Mononuclear cell (primary cell): ENCODE measurements at places on chromosomes 5 and 9. TPM values are rescaled to one million over a fixed set of nuclear protein-coding genes. Genes with fewer than 3 reads are reported as not detected.

The CDKN2B gene
- 0.63 TPM for total RNA-seq

The UBE2R2 gene
- 21.2 TPM for total RNA-seq

The CDKN2A gene
- 1.2 TPM for total RNA-seq

The TARS1 gene
- total RNA-seq = 43.7 TPM

The MAN1B1 gene
- total RNA-seq = 30.3 TPM

The FOXI1 gene
- total RNA-seq = 0.10 TPM

The SPINK5 gene
- not detected for total RNA-seq

The DUSP1 gene
- total RNA-seq = 3,538 TPM

The ACOT12 gene
- 0.31 TPM for total RNA-seq

The ZFP37 gene
- total RNA-seq = 0.42 TPM

The RABGAP1 gene
- total RNA-seq = 33.8 TPM

The PALM2AKAP2 gene
- total RNA-seq = under 0.01 TPM

The NUTM2G gene
- total RNA-seq = not detected

The AGXT2 gene
- total RNA-seq = not detected

The PCDHB14 gene
- not detected for total RNA-seq

The CCNO gene
- not detected for total RNA-seq

The CDK9 gene
- total RNA-seq = 77.8 TPM

The SMIM33 gene
- not detected for total RNA-seq

The DOCK8 gene
- 80.8 TPM for total RNA-seq

The BRINP1 gene
- not detected for total RNA-seq

The PTGDS gene
- 10.8 TPM for total RNA-seq

The FLT4 gene
- total RNA-seq = 1.3 TPM

The FOXD4 gene
- not detected for total RNA-seq
